ENCODE measurements at places on chromosomes 2 and 18. TPM values are rescaled to one million over a fixed set of nuclear protein-coding genes. Genes with fewer than 3 reads are reported as not detected.
A peak's percentile ranks its signal among the peaks of the same experiment; 100 is the strongest.

DNA sequence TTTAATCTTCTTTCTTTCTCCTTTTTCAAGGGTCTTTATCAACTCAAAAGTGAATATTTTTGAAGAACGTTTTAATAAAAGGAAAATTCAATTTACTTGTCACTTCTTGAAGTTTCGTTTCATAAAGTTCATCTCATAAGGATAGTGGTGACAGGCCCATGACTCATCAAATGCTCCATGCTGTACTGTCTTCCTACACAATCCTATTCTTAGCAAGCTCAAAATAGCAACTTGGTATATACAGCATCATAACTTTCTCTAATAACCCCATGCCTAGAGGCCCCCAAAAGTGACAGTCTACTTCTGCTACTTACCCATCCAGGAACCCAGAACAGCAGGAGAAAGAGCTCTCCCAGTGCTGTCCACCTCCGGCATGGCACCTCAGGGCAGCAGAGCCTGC, 7.7 kb downstream of the FBXO15 start:
- DNase-seq = no peak

- DNase-seq = no peak
Measured at GRCh38 chr2:32229635-32230034, 35.1 kb downstream of the NLRC4 start.

GRCh38 chr18:9475643-9476591, 604 bp downstream of the RALBP1 start:
- no peak for DNase-seq

- no peak for DNase-seq
Measured at GRCh38 chr2:192887337-192887736, 692.6 kb upstream of the TMEFF2 start.

- DNase-seq = no peak
Measured at GRCh38 chr2:211070547-211070946, 514.1 kb downstream of the CPS1 start.

DNA sequence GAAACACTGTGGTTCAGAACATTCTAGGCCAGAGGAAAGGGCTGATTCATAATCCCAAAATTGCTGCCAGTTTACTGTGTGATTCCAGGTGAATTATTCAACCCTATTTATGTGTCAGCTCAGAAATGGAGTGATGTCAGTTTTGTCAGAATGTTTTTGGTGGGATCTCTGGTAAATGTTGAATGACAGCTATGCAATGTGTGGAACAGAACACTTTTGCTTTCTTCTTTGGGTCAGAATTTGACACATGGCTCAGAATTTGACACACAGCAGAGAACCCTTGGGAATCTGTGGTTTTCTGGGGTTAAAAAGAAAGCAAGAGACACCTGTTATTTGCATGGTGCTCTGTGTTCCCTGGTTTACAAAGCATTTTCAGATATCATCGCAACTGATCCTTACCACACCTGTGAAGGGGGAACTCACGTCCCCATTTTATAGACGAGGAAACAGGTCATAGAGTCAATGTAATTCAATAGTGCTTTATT, 1.6 kb upstream of the MTA3 start:
- DNase-seq = no peak

- no peak for DNase-seq
Measured at GRCh38 chr2:45263147-45263546, 253.9 kb upstream of the SIX2 start.

GRCh38 chr2:8402222-8402621, 279.6 kb upstream of the ID2 start:
- no peak for DNase-seq

DNA sequence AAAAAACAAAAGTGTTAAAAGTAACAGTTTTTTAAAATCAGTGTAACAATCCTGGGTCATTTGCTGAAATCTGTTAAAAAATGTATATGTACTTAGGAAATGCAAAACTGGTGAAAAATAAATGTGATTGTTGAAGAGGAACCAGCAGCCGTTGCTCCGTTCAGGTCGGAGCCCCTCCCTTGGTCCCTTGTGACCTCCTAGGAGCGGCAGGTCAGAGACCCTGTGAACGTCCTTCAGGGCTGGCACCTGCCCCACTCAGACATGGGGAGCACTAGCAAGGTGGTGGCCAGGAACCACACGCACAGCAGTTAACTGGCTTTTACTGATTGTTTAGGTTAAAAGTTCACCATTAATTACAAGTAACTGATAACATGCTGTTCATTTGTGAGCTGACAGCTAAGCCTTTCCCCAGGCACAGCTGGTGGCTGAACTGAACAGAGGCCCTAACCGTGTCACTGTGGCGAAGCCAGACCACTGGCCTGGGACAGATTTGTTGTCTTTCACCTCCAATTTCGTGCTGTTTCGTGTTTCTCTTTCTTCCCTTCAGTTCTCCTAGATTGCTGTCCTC, 159.2 kb upstream of the ALKAL2 start:
- no peak for DNase-seq

DNA sequence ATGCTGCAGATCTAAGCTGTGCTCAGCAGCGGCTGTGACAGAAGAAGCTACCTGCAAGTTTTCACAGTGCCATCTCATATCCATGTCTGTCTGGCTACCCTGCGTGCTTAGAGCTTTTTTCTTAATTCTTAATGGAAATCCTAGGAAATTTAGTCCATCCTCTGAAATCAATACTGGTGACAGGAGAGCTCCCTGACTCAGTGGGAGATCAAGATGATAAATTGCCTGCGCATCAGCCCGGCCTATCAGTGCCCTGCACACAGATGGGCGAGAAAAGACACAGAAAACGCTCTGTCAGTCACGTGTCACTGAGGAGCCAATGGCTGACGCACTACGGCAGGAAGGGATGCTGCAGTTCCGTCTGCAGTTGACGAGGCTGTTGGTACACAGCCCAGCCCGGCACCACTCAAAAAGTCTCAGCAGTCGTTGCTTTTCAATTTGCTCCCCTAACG, 819.6 kb upstream of the FSHR start:
- peak; percentile 83 for DNase-seq

- no peak for DNase-seq
Measured at GRCh38 chr2:223619486-223620129, 17.4 kb upstream of the SCG2 start.

DNA sequence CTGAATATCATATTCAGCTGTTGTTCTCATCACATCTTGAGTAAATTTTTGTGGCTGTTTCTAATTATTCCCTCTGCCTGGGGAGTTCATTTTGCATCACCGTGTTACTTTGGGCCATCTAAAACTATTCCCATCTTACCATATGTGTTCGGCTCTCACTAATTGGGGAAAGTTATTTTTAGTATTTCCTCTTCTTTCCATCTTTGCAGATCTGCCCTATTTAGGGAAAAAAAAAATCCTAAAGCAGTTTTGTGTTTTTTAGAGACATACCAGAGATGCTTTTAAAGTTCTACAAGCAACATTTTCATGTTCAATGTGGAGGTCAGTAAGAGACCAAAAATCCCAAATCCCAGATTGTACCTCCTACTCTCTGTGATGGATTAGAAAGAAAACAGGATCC, 111.3 kb upstream of the NDUFV2 start:
- no peak for DNase-seq

DNA sequence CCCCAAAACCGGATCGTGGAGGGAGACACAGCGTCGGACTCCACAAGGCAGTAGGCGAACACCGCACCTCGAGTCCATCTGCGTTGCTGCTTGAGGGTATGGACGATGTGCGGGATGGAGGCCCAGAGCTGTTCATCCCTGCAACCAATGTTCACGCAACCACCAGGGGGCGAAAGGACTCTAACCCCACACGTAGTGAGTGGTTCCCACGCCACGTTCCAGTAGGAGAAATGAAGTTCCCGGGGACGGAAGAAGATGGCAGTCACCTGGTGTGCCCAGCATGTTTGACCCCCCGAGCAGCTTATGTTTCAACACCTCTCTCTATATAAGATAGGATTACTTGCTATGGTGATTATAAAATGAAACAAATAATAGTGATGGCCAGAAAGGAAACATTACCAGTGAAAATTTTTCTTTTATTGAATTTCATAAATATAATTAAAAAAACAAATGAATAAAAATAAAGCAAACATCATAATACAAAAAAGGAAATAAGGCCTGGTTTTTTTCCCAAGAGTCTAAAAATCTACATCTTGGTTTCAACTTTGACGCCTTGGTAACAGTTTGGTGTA, 184.3 kb downstream of the SH3BP4 start:
- peak; percentile 88 for DNase-seq

DNA sequence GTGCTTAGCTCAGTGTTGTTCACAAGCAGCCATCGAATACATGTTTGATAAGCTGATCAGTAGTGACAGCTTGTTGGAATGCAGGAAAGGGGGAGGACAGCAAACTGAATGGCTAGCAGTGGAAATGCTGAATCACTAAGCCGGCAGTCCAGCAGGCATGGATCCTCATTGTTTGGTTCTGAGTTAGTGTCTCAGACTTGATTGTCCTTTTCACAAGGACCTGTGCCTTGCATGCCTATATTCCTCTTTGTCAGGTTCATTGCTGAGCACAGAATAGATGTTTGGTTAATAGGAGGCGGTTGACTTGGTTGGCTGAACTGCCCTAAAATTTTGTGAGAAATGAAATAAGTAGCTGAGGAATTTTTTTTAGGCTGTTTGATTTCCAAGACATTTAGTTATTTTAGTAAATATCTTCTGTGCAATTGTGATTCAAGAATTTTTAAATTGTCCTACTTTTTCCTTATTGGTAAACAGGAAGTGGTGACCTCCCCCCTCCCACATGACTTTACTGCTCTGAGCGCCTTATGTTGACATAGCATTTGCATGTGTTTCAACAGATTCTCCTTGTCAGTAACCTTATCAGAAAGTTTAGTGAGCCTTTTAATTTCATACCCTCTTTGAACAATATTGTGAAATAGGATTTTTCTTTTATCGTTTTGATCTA, 21.4 kb upstream of the STON1 start:
- DNase-seq = no peak

DNA sequence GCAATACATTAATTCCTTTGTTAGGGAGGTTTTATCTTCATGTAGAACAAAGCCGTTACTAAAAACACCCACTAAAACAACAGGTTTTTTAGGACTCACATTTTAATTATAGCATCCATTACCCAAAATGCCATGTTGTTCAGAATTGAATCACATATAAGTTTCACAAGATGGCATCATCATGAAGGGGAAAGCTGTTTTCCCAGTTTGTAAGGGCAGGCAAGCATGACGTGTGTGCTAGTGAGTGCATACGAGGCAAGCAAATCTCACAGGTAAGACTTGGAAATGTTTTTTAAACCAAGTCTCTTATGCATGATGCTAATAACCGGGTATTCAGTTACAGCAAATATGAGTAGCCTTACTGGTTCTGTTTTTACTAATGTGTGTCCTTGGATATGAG, 111.8 kb upstream of the NFATC1 start:
- no peak for DNase-seq

DNA sequence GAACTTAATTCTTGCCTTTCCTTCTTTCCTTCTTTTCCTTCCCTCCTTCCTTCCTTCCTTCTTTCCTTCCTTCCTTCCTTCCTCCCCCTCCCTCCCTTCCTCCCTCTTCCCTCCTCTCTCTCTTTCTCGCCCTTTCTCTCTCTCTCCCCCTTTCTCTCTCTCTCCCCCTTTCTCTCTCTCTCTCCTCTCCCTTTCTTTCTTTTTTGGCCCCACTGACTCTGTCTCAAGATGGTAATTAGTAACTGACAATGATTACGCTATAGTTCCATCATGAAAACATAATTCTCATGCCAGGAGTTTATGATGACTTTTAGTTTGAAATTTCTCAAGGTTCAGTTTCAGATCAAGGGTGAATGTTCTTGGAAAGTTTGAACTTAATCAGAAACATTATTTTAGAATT, 14.8 kb upstream of the CTLA4 start:
- no peak for DNase-seq

DNA sequence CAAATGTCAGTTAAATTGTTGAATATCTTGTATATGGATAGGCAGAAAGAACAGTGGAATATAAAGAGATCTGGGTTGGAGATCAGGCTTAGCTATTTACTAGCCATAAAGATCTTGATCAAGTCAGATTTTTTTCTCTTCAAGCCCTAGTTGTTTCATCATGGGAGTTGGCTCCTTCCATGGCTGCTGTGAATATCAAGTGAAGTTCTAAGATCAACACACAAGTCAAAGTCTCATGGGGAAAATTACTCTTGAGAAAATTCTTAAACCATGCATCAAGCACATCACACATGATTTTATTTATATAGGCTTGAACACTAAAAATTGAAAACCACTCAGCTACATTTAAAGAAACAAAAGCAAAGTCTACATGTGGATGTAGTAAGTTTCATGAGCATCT, 79.8 kb downstream of the C1D start:
- no peak for DNase-seq

DNA sequence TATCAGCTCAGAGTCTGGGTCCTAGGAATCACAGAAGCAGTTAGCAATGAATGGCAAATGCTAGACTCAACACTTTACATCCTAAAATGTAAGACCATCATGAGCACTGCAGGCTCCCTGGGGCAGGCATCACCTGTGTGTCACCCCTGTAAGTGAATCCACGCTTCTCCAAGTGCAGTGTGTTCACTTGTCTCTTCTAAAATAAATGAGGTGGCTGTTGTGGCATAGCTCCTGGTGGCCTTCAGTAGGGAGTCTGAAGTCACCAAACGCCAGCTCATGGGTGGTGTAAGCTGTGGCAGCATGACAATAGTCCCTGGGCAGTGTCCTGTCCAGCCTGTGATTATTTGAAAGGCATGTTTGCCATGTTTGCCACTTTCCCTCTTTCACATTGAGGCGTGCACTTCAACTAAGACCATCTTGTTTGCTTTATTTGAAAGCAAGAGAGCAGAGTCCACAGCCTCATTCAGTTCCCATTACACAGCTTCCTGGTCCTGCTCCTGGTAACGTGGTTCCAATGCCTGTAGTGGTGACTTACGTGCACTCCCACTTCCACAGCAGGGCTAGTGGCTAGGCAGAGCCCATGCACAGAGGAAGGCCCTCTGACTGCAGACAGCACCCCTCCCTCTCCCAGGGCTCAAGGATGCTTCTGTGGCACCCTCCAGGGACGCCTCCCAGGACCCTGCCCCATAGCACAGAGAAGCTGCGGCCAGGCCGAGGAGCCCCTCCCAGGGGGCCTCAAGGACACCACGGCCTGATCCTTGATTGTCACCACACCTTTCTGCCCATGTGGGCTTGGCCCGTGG, 24.3 kb downstream of the COA5 start:
- DNase-seq = no peak

DNA sequence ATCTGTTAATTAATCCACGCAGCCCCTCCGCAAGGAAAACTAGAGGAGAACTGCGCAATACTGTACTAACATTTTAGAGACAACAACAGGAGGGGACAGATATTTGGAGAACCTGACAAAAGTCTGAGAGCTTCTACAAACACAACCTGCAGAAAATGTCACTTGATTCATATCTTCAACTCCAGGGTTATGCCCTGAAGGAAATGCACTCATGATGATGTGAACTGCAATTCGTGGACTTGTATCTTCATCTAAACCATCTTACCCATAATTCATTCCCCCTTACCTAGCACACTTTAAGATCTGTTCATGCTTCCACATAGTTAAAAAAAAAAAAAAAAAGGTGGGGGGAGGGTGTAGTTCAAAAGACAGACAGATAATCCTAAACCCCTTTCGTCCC, 75.5 kb downstream of the AFF3 start:
- no peak for DNase-seq

SAG gene
- total RNA-seq = not detected

TNS1 gene
- total RNA-seq = 1,255 TPM

SRD5A2 gene
- total RNA-seq = not detected

RIT2 gene
- total RNA-seq = not detected

Measured in posterior vena cava (tissue), 2 donors.